ENCODE measurements at places on chromosomes 13 and 19.

- no peak for DNase-seq
Measured at GRCh38 chr19:23596872-23597271, 90.1 kb downstream of the ZNF675 start.

DNA sequence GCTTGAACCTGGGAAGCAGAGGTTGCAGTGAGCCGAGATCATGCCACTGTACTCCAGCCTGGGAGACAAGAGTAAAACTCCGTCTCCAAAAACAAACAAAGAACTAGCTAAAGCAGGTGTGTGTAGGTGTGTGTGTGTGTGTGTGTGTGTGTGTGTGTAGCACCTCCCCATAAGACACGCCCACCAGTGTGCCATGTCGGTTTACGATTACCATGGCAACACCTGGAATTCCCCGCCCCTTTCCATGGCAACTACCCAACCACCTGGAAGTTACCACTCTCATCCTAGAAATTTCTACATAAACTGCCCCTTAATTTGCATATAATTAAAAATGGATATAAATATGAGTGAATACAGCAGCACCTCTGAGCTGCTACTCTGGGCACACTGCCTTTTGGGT, 80.9 kb upstream of the ADGRE5 start:
- DNase-seq: no peak

GRCh38 chr13:31159306-31159705, 2.4 kb downstream of the HSPH1 start:
- DNase-seq: no peak

GRCh38 chr19:6736917-6737283, 480 bp downstream of the GPR108 start:
- DNase-seq: no peak

DNA sequence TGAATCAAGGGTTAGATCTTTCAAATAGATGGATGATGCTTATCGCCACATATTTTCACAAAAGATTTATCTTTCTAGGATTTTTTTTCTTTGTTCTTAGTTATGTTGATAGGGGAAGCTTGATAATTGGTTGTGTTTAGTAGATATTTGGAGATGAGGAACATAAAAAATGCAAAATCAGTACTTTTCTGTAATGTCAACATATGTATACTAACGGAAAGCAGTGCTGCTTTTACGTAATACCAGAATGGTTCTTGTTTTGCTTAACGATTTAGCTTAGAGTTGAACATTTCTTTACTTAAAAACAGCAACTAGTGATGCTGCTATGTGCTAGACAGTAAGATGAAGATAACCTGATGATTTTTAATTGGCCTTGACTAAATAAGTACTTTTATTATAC, 3.0 kb downstream of the ZMYM2 start:
- DNase-seq: no peak

- no peak for DNase-seq
Measured at GRCh38 chr19:50536662-50537305, 23.1 kb upstream of the ASPDH start.

DNA sequence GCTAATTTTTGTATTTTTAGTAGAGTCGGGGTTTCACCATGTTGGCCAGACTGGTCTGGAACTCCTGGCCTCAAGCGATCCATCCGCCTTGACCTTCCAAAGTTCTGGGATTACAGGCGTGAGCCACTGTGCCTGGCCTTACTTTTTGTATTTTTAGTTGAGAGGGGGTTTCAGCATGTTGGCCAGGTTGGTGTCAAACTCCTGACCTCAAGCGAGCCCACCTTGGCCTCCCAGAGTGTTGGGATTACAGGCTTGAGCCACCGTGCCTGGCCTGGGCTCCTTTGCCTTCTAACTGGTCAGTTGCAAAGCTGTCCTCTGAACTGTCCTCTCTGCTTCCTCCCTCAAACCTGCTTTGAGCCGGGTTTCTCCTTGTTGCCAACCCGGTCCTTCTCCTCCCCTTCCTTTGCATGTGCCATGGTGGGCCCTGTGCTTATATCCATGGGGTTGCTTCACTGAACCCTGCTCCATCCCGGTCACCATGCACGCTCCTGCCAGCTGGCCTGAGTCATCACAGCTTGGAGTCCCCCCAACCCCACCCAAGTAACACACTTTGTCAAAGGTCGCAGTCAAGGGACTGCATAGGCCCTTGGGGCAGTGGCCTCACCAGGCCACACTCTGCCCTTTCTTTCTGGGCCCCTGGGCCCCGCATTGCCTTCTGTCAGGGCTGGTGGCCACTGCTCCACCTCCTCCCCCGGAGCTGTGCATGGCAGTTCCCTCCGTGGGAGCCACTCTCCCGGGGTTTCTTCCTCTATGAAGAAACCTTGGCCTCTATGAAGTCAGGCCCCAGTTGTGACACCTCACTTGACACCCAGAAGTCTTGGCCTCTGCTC, 21.2 kb downstream of the WTIP start:
- no peak for DNase-seq

DNA sequence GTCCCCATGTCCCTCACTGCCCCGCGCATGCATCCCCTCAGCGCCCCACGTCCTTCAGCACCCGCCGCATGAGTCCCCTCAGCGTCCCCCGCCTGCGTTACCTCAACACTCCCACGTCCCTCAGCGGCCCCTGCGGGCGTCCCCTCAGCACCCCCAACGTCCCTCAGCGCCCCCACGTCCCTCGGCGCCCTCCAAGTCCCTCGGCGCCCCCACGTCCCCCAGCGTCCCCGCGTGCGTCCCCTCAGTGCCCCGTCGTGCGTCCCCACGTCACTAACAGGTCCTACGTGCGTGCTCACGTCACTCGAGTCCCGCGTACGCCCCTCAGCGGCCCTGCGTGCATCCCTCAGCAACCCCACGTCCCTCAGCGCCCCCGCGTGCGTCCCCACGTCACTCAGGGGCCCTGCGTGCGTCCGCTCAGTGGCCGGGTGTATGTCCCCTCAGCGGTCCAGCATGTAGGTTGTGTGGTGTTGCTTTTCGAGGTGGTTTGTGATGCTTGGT, 19.5 kb upstream of the GAS6 start:
- no peak for DNase-seq

DNA sequence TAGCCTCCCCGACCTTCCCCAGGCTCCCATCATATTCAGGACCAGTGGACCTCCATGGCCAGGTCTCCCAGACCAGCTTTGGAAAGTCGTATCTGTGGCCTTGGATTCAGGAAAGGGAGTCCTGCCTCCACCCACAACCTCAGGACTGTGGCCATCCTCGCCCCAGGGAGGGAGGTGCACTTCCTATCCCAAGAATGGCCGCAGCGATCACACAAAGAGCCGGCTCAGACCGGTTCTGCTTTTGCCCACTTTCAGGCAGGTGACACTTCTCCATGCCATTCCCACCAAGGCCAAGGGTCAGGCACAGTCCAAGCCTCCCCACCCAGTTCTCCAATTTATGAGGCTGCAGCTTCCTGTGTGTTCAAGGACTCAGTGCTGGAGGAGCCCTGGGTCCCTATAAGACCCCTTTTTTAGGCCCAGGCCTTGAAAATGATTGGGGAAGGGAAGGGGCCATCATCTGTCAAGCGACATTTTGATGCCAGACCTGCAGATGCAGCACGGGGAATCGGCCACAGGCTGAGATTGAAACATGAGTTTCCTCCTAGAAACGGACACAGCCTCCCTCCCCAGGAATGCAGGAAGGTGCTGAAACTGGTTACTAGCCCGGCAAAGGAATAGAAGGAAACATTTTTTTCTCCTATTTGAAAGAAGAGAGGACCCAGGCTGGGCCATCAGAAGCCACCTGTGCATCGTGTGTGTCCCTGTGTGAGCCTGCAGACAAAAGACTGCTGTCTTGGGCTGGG, 65.6 kb upstream of the USE1 start:
- DNase-seq: no peak

DNA sequence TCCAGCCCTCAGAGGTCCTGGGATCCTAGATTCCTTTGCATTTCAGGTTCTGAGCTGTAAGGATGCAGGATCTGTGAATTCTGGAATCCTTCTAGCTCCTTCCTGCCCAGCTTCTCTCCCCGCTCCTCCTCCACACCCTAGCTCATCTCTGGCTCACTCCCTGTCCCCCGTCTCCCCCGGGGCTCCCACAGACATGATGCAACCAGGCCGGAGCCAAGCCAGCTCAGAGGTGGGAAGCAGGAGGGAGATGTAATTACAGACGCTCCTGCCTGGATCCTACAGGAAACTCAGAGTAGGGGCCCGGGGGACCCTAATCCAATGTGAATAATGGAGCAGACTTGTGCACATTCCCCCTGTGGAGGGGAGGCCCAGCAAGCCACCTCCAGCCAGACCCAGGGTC, 4.5 kb downstream of the GNG8 start:
- no peak for DNase-seq

GRCh38 chr19:13952931-13953531, 722 bp downstream of the DCAF15 start:
- DNase-seq: no peak

- DNase-seq: no peak
Measured at GRCh38 chr13:112992931-112993680, 24.1 kb downstream of the MCF2L start.

DNA sequence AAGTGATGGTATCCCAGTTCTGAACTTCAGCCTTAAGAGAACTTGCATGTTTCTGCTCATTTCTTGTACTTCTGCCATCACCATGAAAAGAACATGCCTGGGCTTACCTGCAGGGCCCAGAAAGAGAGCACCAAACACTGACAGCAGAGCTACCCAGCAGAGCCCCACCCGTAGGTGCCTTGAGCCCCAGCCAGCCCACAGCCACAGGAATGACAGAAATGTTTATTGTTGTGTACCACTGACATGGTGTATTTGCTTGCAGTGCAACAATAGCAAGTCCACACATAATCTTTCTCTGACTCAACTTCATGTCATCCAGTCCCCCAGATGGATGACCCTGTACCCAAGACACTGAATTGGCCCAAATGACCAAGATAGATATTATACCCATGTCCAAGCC, 195.2 kb downstream of the TSHZ3 start:
- DNase-seq: peak; percentile 16

- peak; percentile 82 for DNase-seq
Measured at GRCh38 chr19:54209811-54210494, 9.3 kb downstream of the RPS9 start.

DNA sequence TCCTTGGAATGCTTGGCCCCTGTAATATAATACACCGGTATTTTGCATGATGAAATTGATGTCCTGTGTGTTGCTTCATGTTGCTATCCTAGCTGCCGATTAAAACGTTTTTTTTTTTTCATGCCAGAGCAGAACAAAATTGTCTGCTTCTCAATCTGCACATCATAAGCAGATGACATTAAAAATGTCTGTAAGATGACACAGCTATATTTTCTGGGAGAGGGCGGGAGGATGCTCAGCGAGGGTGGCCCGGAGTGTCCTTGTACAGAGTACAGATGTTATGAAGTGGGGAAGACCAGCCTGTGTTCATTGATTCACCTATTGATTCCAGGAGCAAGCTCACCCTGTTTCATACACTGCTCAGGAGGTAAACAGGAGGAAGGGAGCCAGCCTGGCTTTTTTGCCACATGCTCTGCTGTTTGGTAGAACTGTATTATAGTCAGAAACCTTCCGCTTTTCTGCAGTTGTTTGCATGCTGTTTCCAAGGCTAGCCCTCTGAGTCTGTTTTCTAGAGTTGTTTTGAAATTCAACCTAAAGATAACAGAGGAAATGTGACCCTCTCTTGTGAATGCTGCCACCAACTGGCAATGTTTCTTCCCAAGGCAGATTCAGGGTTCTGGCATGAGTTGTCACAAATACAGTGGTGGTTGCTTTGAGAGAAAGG, 4.7 kb upstream of the IRS2 start:
- DNase-seq: no peak

DNA sequence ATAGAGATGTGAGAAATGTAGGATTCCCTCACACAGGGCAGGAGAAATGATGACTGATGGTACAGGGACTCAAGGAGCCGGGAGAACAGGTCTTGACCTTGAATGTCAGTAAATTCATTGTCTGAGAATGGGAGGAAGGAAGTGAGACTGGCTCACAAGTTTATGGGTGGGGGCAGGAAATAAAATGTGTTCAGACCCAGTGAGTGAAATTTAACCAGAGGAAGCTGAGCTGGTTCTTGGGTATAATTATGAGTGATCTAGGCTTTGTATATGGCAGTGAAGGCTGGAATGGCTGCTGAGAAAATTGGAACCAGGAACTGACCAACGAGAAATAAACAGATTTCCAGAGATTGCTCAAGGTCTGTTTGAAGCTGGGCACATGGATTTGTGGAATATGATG, 6.3 kb upstream of the IGSF23 start:
- peak; percentile 70 for DNase-seq

- no peak for DNase-seq
Measured at GRCh38 chr13:44974056-44974793, 15.0 kb downstream of the NUFIP1 start.

DNA sequence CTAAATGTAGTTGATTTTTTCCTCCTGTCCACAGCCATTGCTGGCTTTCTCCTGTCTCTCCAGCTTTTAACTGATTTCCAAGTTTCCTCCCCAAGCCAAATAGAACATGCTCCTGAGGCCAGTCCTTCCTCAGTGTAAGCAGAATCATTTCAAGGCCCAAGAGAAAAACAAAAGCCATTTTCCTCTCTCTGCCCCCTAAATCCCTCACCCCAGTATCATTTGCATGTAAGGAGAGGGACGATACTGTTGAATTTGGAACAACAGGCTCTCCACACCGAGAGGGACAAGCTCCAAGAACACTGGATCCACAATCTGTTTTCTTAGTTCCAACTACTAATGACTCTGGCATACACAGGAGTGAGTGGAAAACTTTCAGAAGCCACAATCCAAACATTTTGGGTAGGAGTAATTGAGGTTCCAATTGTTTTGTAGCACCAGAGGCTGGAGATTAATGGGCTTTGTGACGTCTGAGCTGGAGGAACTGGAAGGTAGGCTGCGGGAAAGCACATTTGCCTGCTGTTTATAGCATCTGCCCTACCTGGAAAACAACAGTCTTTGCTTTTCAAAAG, 156.8 kb downstream of the FLT1 start:
- DNase-seq: no peak

DNA sequence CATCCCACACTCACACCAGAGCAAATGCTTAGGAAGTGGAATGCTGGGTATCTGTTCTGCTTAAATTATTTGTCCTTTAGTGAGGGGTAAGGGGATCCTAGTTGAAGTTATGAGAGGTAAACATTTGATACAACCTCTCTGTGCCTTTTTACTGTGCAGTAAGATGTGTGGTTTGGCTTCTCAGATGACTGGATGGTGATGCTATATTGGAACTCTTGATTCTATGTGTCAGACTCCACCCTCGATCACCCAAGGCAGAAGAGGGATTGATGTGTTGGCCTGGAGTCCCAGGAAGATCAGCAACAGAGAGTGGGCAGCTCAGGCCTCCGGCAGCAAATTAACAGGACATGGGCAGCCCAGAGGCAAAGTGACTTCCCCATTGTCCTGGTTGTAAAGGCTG, 66.7 kb downstream of the SIPA1L3 start:
- DNase-seq: no peak

GRCh38 chr13:78323040-78323439, 280.3 kb downstream of the POU4F1 start:
- DNase-seq: no peak

DNA sequence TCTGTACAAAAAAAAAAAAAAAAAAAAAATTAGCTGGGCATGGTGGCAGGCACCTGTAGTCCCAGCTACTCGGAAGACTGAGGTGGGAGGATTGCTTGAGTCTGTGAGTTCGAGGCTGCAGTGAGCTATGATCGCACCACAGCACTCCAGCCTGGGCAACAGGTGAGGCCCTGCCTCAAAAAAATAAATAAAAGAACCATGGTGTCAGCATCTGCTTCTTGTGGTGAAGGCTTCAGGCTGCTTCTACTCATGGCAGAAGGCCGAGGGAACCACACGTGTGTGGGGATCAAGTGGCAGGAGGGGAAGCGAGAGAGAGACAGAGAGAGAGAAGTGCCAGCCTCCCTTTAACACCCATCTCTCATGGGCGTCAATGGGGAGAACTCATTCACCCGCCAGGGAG, 13.5 kb downstream of the BCL3 start:
- DNase-seq: no peak

- DNase-seq: no peak
Measured at GRCh38 chr19:2646866-2647535, 55.5 kb downstream of the GNG7 start.

Measured in HS-5 (cell line).